Activated naive CD8-positive, alpha-beta T cell treated with anti-CD3 and anti-CD28 coated beads for 36 hours (primary cell): ENCODE measurements at places on chromosomes 2 and 18.

DNA sequence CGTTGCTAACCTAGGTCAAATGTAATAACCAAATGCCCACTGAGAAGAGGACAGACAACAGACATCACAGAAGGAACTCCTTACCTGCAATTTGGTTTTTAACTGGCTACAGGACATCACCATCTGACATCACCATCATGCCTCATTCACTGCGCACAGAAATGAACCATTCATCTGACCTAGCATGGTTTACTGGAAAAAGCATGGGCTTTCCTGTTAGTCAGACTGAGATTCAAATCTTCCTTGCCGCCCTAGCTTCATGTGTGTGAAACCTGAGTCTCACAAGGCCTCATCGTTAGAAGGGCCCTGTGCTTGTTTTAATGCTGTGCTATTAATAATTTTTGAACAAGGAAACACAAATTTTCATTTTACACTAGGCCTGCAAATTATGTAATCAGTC is 1.1 kb upstream of the HIBCH start:
- DNase-seq = peak; percentile 18

GRCh38 chr2:239993291-239993690 is 31.9 kb downstream of the NDUFA10 start:
- no peak for DNase-seq

DNA sequence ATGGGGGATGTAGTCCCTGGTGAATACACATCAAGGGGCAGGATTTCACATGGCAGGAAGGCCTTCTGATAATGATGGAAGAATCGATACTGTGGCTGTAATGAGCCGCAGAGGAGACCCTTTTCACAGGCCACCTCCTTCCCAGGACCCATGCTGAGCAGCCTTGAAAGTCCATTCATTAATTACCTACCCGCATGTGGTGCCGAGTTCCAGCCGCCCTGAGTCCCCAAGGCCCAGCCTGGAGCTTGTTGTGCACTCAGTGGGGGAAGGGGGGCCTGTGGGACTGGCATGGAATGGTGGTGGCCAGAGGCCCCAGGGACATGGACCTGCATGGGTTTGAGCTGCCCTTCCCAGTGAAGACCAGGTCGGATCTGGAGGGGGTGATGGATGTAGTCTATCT is 25.5 kb downstream of the ASB18 start:
- no peak for DNase-seq

DNA sequence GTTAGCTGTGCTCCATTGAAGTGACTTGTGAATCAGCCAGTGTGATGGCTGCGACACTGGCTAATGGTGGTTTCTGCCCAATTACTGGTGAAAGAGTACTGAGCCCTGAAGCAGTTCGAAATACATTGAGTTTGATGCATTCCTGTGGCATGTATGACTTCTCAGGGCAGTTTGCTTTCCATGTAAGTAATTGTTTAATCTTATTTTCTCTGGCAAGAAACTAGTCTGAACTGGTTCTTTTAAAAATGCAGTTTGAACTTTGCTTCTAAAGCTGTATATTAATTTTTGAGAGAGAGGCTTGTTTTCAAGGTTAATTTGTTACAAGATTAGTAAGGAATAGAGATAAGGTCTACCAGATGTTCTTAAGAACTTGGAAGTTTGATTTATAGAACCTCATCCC is 46.7 kb downstream of the GLS start:
- no peak for DNase-seq

- DNase-seq = no peak
Measured at GRCh38 chr2:86032861-86033595, 72.7 kb downstream of the POLR1A start.

DNA sequence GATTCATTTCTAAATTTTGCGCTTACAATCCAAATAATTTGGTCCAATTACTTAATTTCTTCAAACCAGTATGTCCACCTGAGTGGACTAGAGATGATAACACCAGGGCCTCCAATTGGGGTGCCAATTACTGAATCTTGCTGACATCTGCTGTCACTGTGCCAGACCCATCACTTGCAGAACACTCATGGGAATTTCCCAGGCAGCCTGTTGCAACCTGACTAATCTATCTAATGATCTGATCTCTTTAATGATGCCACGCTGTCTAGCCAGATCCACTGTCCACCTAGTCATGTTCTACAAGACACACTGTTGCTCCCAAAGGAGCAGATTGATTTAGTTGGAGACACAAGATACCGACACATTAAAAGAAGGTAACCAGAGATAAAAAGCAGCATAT is 11.8 kb upstream of the LRP1B start:
- DNase-seq = no peak

DNA sequence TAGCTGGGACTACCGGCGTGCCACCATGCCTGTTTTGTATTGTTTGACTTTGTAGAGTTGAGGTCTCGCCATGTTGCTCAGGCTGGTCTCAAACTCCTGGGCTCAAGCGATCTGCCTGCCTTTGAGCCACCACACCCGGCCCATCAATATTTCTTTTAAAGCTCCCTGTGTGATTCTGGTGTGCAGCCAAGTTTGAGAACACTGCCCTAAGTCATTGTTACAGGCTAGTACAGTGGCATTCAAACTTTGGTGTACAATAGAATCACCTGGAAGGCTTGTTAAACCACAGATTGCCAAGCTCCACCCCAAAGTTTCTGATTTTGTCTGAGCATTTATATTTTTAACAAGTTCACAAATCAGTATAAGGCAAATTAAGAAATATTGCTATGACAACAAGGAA is 99.9 kb downstream of the RBBP8 start:
- no peak for DNase-seq

- no peak for DNase-seq
Measured at GRCh38 chr18:43596105-43596712, 318.9 kb upstream of the SYT4 start.

GRCh38 chr2:96470636-96471035 is 34.5 kb downstream of the NEURL3 start:
- DNase-seq = peak; percentile 64

GRCh38 chr18:5296706-5297320 is 1.3 kb upstream of the ZBTB14 start:
- DNase-seq = peak; percentile 75

- DNase-seq = no peak
Measured at GRCh38 chr2:239832490-239833268, 192.5 kb downstream of the NDUFA10 start.

DNA sequence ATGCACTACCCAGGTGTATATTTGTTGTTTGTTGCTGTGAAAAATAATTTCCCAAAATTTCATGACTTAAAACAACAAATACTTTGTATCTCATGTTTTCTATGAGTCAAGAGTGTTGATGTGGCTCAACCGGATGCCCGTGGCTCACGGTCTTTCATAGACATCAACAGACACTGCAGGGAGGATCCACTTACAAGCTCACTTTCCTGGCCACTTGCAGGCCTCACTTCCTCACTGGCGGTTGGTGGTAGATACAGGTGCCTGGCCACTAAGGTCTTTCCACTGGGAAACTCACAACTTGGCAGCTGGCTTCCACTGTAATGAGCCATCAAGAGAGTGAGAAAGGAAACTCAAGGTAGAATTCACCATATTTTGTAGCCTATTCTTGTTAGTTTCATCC is 662.9 kb downstream of the IRS1 start:
- no peak for DNase-seq

DNA sequence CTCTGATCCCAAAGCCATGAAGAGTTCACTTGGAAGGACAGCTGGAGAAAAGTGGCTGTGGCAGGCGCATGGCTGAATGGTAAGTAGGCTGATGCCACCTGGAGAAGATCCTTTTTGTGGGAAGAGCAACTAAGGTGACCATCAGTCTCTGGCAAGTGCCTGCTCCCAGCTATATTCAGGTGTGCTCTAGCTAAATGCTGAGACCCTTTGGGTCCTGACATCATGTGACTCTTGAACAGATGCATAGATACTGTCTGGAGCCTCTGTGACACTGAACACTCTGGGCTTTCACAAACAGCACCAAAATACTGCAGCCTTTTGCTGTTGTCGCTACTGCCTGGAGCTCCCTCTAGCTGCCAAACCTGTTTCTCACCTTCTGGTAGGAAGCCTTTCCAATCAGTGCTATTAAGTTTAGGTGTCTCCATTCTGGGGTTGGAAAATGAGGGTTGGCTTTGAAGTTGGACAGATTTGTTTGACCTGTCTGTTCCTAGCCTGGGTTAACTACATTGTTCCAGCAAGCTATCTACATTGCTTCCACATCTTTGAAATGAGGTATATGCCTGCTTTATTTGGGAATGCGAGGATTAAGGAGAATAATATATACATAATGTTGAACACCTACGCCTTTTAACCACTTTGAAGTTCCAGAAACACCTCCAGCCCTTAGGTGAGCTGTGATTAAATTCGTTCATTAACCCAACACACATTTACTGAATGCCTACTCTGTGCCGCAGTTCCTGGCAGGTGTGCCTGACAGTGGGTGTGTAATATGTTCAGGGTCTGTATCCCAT is 3.1 kb downstream of the EGR4 start:
- DNase-seq = peak; percentile 49

DNA sequence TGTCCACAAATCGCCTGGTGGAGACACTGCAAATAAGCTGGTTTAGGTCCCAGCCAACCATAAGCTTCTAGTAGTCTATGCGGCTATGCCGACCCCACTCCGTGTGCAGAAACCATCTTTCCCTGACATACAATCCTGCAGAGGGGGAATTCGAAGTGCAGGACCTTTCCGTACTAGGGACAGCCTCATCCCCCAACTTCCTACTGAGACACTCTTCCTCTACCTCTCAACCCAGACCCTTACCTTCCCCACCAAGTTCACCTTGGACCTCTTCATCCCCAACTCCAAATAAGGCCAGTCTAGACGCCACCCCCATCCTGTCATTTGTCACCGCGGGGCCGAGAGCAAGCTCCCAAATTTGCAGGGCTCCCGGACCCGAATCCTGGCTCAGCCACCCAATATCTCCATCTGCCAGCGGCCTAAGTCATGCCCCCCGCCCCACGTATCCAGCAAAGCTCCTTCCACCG is 496 bp downstream of the SUCLG1 start:
- DNase-seq = peak; percentile 17

- no peak for DNase-seq
Measured at GRCh38 chr18:80213182-80213581, 34.1 kb downstream of the PARD6G start.

GRCh38 chr2:216644842-216645635 is 11.8 kb downstream of the IGFBP2 start:
- no peak for DNase-seq

DNA sequence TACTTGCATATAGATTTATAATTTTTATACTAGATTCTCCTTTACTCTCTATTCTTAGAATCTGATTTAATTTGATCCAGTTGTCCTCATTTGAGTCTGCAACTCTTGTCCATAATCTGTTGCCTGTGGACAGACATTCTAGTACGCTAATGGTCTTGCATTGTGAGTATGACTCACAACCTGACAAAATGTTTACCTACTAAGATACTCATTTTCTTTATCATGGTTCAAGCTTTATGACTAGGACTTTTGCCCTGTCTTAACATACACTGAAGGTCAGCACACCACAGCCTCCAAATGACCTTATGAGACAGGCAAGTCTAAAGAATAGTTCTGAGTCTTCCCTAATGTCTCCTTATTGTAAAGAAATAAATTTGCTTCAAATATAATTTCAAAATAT is 142.3 kb upstream of the CDH7 start:
- no peak for DNase-seq

DNA sequence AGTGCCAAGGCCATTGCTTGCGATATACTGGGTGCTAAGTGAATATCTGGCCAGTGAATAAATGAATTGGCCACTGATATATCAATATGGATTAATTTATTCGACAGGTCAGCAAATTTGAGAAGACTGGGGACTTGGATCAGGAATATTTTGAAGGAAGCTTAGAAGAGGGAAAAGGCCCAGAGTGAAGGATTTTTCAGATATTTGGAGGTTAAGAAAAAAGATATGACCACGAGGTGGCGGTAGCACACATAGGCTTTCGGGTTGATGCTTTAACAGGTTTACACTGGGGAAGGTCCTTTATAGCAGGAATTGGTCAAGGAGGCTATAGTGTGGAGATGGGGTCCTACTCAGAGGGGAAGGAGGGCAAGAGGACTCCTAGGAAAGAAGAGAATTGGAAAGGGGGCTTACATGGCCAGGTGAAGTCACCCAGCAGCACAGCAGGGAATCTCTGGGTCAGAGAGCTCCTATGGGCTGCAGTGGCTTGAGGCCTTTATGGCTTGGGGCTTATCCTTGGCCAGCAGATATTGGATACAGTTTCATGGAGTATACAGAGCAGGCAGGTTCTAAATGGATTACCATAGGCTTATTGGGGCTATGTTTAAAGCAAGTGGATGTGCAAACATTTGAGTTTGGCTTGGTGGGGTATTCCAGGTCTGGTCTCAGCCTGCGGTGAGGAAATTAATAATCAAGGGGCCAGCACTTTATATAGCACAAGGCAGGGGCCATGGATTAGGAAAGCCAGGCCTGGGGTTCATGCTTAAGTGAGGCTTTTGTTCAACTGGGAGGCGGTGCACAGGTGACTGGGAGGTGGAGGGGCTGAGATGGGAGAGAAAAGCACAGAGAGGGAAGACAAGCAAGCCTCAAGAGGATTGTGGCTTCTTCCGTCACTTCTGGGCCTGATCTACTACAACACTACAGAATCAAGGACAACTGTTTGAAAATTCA is 9.7 kb downstream of the IL1RN start:
- DNase-seq = peak; percentile 11

DNA sequence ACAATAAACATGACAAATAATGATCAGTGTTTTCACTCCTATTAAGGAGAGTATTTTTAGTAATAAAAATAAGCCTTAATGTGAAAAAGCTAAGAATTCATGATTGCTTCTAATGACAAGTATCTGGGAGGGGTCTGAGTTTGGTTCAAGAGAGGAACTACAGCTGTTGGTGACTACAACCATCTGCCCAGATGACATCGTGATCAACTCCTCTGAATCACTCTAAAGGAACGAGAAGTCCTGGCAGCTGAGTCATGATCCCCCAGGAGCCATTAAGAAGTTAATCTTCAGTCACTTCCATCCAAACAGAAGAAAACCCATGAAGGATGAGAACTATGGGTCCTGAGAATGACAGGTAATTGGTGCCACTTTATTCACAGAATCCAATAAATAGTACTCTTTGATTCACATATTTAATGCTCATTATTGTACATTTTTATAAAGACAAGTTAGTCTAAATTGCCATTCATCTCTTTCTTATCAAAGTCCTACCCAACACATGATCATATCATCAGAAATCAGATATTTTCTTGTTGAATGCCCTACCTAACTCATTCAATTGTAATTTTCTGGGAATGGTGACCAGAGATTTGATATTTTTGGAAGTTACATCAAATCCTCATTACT is 6.8 kb downstream of the TFPI start:
- DNase-seq = no peak

GRCh38 chr18:70261141-70261788 is 27.6 kb upstream of the SOCS6 start:
- DNase-seq = no peak

DNA sequence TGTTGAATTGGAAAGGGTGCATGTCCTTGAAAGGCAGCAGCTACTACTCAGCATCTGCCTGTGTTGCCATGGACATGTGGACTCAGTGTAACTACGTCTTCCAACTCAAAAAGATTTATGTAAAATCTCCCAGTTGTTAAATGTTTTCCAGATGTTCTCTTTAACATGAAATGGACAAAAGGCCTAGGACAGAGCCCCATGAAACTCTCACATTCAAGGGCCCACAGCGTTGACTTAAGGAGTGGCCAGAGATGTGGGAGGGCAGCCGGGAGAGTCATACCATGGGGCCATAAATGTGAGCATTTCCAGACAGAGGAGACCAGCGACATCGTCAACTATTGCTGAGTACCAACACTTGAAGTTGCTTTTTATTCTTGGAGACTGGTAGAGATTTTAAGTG is 9.9 kb downstream of the SLC3A1 start:
- no peak for DNase-seq

GRCh38 chr18:28045176-28045810 is 131.6 kb downstream of the CDH2 start:
- DNase-seq = no peak
